T-helper 2 cell (primary cell): ENCODE measurements at places on chromosomes 3 and 15.

DNA sequence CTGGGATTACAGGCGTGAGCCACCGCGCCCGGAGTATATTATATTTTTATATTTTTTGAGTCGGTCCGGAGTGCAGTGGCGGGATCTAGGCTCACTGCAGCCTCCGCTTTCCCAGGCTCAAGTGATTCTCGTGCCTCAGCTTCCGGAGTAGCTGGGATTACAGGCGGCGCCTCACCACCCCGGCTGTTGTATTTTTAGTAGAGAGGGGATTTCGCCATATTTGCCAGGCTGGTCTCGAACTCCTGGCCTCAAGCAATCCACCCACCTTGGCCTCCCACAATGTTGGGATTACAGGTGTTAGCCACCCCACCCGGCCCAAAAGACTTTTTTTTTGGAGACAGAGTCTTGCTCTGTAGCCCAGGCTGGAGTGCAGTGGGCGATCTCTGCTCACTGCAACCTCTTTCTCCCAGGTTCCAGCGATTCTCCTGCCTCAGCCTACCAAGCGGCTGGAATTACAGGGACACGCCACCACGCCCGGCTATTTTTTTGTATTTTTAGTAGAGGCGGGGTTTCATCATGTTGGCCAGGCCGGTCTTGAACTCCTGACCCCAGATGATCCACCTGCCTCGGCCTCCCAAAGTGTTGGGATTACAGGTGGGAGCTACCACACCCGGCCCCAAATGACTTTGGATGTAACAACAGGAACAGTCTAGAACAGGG lies 1.0 kb downstream of the ZNF589 start:
- peak; percentile 38 for DNase-seq

DNA sequence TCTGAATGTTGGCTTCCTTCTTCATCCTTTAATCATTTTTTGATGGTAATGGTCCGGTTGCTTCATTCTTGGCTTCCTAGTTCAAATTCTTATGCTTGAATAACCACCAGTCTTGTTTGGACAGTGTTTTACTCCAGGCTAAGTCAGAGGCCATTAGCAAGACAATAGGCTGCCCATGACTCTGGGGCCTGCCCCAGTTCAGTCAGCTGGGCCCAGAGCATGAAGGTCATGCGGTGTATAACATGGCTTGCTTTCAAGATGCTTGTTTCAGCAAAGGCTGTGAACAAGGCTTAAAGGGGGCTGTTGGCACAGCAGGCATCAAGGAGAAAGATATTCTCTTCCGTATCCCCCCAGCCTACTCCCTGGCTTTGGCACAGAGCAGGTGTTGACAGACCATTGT lies 13.7 kb downstream of the TM4SF18 start:
- DNase-seq = no peak

DNA sequence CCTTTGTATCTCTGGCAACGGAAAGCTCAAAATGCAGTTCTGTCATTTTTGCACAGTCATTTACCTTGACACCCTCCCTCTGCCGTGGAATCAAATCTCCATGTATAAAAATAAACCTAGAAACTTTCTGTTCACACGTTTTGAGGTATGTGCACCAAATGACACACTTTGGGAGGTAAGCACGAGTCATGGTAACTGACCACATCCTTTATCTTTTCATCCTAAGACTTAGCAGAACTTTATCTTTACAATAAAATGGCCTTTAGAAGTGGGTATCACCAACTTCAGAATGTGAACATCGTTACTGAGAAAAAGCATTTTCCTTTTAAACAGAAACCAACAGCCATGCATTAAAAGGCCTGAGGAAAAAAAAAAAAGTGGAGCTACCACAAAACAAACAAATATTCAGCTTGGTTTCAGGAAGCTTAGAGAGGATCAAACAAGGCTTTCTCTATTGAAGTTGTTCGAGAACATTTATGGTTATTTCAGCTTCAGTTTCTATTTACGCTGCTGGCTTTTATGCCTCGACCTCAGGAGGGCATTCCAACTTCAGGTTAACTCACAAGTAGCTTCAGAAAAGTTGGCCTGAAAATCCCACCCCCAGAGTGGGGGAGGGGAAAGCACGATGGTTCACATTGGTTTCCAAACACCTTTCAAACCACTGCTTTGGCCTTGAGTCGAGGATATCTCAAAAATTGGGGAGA lies 171.1 kb upstream of the ICE2 start:
- peak; percentile 27 for DNase-seq

DNA sequence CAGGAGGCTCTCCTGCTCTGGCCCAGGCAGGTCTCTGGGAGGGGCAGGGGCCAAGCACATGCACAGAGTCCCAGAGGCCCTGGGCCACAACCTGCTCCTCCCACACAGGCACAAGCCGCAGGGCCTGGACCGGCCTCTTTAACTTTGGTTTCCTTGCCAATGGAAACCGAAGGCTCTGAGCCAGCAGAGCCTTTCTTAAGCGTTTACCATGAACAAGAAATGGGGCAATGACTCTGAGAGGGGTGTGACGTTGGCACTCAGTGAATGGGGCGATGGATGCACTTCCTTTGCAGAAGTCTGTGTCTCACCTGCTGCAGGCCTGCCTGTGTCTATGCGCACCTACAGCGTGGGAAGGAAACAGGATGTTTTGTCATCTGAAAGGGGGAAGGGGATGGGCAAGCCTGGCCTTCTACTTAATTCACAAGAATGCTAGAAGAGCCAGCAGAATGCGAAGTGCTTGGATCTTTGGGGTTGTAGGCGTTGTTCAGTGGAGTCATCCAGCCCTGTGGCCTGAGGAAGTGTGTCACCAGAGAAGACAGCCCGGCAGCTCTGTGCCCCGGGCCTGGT lies 41.8 kb downstream of the IFT122 start:
- peak; percentile 65 for DNase-seq
